Upper lobe of right lung (tissue), 1 donor: ENCODE measurements at places on chromosomes 5 and 9. TPM values are rescaled to one million over a fixed set of nuclear protein-coding genes. Genes with fewer than 3 reads are reported as not detected.

DNA sequence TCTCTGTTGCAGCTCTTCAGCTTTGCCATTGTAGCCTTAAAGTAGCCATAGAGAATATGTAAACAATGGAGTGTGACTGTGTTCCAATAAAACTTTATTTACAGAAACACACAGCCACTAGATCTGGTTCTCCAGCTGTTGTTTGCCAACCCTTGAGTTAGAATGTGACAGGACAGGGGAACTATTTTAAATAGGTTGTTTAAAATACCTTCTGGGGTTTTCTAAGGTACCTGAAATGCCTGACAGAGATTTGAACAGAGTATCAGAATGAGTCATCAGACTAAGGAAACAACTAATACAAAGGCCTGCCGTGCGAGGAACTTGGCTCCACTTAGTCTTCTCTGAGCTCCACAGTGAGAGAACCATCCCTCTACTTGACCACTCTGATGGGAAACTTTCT, 85.4 kb downstream of the HSD17B4 start:
- peaks cover 67% of the 10 kb centered on the region for H3K36me3 ChIP-seq
- no peaks in the 10 kb centered on the region for H3K27me3 ChIP-seq
- no peaks in the 10 kb centered on the region for H3K4me1 ChIP-seq
- no peak overlapping the region for H3K4me3 ChIP-seq

Gene ADRA1B
- 7.1 TPM for total RNA-seq

- no peaks in the 10 kb centered on the region for H3K4me1 ChIP-seq
- peaks cover 4% of the 10 kb centered on the region for H3K27me3 ChIP-seq
- peak; percentile 21 for DNase-seq
- no peak overlapping the region for H3K27ac ChIP-seq
Measured at GRCh38 chr9:36949466-36949865, 84.6 kb downstream of the PAX5 start.

Gene PCDHB8
- total RNA-seq: 2.4 TPM

GRCh38 chr9:114721491-114722079, 39.6 kb upstream of the TEX48 start:
- no peaks in the 10 kb centered on the region for H3K4me1 ChIP-seq
- H3K36me3 ChIP-seq: no peaks in the 10 kb centered on the region
- no peak overlapping the region for H3K4me3 ChIP-seq
- H3K27ac ChIP-seq: no peak overlapping the region
- DNase-seq: no peak

GRCh38 chr5:147554261-147554817, 44.5 kb upstream of the DPYSL3 start:
- no peaks in the 10 kb centered on the region for H3K36me3 ChIP-seq
- peak overlapping the region; percentile 84 for H3K27ac ChIP-seq
- no peak for DNase-seq

Gene DPH7
- 30.2 TPM for total RNA-seq

Gene TRPM3
- total RNA-seq: 0.35 TPM

Gene LHX3
- not detected for total RNA-seq

DNA sequence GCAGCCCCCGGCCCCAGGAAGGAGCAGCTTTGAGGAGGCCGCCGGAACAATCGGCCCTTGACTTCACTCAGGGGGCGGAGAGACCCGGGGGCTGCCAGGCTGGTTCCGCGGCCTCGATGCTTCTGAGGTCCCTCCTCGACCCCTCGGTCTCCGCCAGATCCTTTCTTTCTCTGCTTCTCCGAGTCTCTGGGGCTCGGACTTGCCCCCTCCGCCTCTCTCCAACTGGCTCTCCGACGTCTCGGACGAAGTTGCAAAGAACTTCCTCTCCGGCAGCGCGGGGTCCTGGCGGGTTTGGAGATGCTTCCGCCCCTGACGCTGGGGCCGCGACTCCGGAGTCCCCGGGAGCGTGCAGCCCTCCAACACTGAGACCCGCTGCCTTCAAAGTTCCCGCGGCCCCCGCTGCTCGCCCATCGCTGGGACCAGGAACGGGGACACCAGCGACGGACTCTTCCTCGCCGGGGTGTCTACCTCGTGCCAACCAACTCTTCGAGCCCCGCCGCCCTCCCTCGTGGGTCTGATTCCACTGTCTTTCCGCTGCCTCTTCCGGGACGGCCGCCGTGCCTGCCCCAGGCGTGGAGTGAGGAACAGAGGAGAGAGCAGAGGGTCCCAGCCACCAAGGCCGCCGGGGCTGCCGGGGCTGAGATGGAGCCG, 7.0 kb downstream of the PAX5 start:
- no peak for DNase-seq
- H3K27me3 ChIP-seq: peaks cover 98% of the 10 kb centered on the region
- H3K4me1 ChIP-seq: peaks cover 35% of the 10 kb centered on the region
- no peak overlapping the region for H3K27ac ChIP-seq
- H3K36me3 ChIP-seq: no peaks in the 10 kb centered on the region
- peak overlapping the region; percentile 36 for H3K4me3 ChIP-seq

GRCh38 chr5:156181656-156182055, 145.3 kb upstream of the SGCD start:
- no peaks in the 10 kb centered on the region for H3K27me3 ChIP-seq
- no peak for DNase-seq
- no peaks in the 10 kb centered on the region for H3K36me3 ChIP-seq
- H3K27ac ChIP-seq: no peak overlapping the region
- H3K4me3 ChIP-seq: no peak overlapping the region

GRCh38 chr5:123358751-123359150, 64.5 kb downstream of the CEP120 start:
- no peak overlapping the region for H3K4me3 ChIP-seq
- H3K27me3 ChIP-seq: no peaks in the 10 kb centered on the region
- DNase-seq: no peak
- no peaks in the 10 kb centered on the region for H3K4me1 ChIP-seq
- H3K36me3 ChIP-seq: no peaks in the 10 kb centered on the region
- no peak overlapping the region for H3K27ac ChIP-seq

GRCh38 chr5:65760504-65761275, 38.7 kb downstream of the NLN start:
- H3K4me1 ChIP-seq: no peaks in the 10 kb centered on the region
- no peak overlapping the region for H3K4me3 ChIP-seq
- peaks cover 13% of the 10 kb centered on the region for H3K36me3 ChIP-seq
- no peaks in the 10 kb centered on the region for H3K27me3 ChIP-seq
- DNase-seq: no peak

- H3K36me3 ChIP-seq: peaks cover 18% of the 10 kb centered on the region
- no peaks in the 10 kb centered on the region for H3K4me1 ChIP-seq
- DNase-seq: no peak
- no peaks in the 10 kb centered on the region for H3K27me3 ChIP-seq
- H3K27ac ChIP-seq: no peak overlapping the region
- H3K4me3 ChIP-seq: no peak overlapping the region
Measured at GRCh38 chr9:135858491-135859185, 48.7 kb downstream of the CAMSAP1 start.

- no peaks in the 10 kb centered on the region for H3K27me3 ChIP-seq
- H3K27ac ChIP-seq: no peak overlapping the region
- H3K4me1 ChIP-seq: no peaks in the 10 kb centered on the region
Measured at GRCh38 chr9:108550106-108550505, 305.7 kb downstream of the ACTL7B start.

DNA sequence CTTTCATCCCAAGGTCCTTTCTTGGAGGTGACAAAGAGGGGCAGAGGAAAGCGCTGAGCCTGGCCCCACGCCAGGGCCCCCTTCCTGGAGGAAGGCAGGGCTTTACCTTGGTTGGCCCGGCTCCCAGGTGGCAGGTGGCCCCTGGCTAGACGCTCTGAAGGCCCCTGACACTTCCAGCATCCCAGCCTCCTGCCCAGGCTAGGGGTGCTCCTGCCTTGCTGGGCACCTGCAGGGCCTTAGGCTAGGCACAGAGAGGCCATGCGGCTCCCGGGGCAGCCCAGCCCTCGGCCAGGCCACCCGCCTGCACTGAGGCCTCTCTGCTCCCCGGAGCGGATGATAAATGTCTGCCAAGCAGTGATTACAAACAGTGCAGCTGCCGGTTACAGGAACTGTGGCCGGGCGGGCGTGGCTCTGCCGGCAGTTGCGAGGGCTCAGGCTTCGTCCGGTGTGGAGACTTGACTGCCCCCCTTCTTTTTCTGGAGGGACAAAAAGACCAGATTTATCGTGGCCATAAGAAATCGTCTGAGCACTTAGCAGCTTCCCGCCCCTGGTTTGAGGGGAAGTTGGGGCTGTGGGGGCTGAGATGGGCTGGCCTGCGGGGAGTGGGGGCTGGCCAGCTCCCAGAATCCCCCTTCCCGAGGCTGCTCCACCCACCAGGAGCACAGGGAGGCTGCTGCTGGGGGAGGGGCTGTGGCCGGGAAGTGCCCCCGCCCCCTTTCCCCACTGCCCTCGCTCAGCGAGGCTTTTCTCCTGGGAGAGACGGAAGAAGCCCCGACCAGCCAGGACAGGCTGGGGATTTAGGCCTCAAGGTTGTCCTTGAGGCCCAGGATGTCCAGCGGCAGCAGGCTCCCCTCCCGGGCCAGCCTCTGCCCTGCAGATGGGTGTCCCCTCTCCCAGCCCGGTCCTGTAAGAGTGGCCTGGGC, 31.6 kb upstream of the UBAC1 start:
- peak; percentile 90 for DNase-seq
- H3K27ac ChIP-seq: peak overlapping the region; percentile 87
- H3K4me1 ChIP-seq: peaks cover 53% of the 10 kb centered on the region

Gene SPARC
- 1,248 TPM for total RNA-seq

Gene GADD45G
- total RNA-seq: 19.8 TPM

GRCh38 chr9:81671880-81672280, 17.5 kb downstream of the TLE1 start:
- no peak overlapping the region for H3K27ac ChIP-seq
- DNase-seq: peak; percentile 65
- no peaks in the 10 kb centered on the region for H3K27me3 ChIP-seq
- H3K4me3 ChIP-seq: no peak overlapping the region

GRCh38 chr9:136086213-136086881, 8.7 kb downstream of the NACC2 start:
- peak overlapping the region; percentile 3 for H3K4me3 ChIP-seq
- peaks cover 62% of the 10 kb centered on the region for H3K4me1 ChIP-seq
- H3K27ac ChIP-seq: peak overlapping the region; percentile 24
- no peaks in the 10 kb centered on the region for H3K36me3 ChIP-seq

- no peaks in the 10 kb centered on the region for H3K36me3 ChIP-seq
- no peaks in the 10 kb centered on the region for H3K27me3 ChIP-seq
- no peak for DNase-seq
- no peak overlapping the region for H3K27ac ChIP-seq
Measured at GRCh38 chr5:175226506-175226905, 217.5 kb downstream of the DRD1 start.

Gene CCL21
- 37.7 TPM for total RNA-seq

Gene GDNF
- 0.23 TPM for total RNA-seq

DNA sequence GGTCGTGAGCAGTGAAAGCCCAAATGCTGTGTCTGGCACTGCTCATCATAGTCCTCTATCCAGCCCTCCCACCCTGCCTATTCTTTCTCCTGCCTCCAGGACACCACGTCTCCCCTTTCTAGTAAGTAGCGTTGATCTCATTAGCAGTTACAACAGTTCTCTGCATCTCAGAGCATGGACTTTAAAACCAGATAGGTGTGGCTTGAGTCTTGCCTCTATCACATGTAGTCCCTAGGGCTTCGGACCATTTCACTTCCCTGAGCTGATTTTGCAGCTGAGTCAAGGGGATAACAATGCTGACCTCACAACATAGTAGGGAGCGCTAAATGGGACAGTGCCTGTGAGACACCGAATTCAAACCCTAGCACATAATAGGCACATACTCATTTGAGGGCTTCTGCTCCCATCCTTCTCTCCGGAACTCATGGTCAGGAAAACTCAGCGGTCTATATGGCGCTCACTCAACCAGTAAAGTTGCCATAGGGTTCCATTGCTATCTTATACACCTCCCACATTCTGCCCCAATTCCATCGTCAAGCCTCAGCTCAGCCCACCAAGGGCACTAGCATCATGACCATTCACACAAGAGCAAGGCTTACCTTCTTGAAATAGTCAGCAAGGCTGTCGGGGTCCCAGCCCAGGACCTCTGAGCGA, 515 bp downstream of the LCP2 start:
- peaks cover 26% of the 10 kb centered on the region for H3K4me1 ChIP-seq
- H3K27me3 ChIP-seq: no peaks in the 10 kb centered on the region
- H3K4me3 ChIP-seq: peak overlapping the region; percentile 66
- DNase-seq: no peak
- H3K36me3 ChIP-seq: peaks cover 11% of the 10 kb centered on the region

- H3K4me1 ChIP-seq: no peaks in the 10 kb centered on the region
- H3K4me3 ChIP-seq: no peak overlapping the region
- no peak overlapping the region for H3K27ac ChIP-seq
- H3K36me3 ChIP-seq: no peaks in the 10 kb centered on the region
- peak; percentile 77 for DNase-seq
Measured at GRCh38 chr9:86093788-86094555, 5.4 kb downstream of the GOLM1 start.

Gene LEAP2
- total RNA-seq: 0.69 TPM

DNA sequence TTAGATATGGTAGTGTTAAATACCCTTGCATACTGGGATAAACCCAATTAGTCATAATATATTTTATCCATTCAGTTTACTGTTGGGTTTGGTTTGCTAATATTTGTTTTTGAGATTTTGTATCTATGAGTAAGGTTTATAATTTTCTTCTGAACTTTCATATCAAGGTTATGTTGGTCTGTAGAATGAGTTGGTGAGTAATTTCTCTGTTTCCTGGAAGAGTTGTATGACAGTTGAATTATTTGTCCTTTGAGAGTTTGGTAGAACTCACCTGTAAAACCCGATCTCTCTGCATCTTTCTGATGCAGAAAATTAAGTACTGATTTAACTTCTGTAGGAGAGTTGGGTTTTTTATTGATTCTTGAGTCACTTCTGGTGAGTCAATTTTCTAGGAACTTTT, 20.4 kb downstream of the DDX4 start:
- peaks cover 5% of the 10 kb centered on the region for H3K27me3 ChIP-seq
- DNase-seq: no peak
- no peak overlapping the region for H3K4me3 ChIP-seq
- H3K36me3 ChIP-seq: no peaks in the 10 kb centered on the region

GRCh38 chr5:164742025-164742424, 1236.6 kb downstream of the MAT2B start:
- no peak for DNase-seq
- H3K27ac ChIP-seq: no peak overlapping the region
- no peaks in the 10 kb centered on the region for H3K27me3 ChIP-seq
- no peak overlapping the region for H3K4me3 ChIP-seq
- no peaks in the 10 kb centered on the region for H3K4me1 ChIP-seq
- H3K36me3 ChIP-seq: no peaks in the 10 kb centered on the region

DNA sequence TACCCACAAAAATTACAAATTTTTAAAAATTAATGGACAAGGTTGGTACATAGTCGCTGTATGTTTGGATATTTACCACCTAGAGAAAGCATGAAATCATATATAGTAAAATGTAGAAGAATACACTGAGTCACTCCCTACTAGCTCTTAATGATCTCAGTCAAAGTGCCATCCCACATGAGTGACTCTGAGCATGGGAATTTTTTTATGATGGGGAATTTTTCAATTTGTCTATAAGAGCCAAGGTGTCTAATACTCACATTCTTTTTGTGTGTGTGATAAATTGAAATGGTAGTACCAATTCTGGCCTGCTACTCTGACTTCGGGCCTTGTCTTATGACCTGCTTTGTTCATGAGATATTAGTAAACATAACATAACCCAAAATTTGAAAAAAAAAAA, 483.2 kb downstream of the CDH10 start:
- DNase-seq: no peak
- no peak overlapping the region for H3K27ac ChIP-seq
- H3K27me3 ChIP-seq: no peaks in the 10 kb centered on the region
- H3K4me3 ChIP-seq: no peak overlapping the region
- H3K4me1 ChIP-seq: no peaks in the 10 kb centered on the region
